ENCODE measurements at places on chromosomes 1 and 21.

DNA sequence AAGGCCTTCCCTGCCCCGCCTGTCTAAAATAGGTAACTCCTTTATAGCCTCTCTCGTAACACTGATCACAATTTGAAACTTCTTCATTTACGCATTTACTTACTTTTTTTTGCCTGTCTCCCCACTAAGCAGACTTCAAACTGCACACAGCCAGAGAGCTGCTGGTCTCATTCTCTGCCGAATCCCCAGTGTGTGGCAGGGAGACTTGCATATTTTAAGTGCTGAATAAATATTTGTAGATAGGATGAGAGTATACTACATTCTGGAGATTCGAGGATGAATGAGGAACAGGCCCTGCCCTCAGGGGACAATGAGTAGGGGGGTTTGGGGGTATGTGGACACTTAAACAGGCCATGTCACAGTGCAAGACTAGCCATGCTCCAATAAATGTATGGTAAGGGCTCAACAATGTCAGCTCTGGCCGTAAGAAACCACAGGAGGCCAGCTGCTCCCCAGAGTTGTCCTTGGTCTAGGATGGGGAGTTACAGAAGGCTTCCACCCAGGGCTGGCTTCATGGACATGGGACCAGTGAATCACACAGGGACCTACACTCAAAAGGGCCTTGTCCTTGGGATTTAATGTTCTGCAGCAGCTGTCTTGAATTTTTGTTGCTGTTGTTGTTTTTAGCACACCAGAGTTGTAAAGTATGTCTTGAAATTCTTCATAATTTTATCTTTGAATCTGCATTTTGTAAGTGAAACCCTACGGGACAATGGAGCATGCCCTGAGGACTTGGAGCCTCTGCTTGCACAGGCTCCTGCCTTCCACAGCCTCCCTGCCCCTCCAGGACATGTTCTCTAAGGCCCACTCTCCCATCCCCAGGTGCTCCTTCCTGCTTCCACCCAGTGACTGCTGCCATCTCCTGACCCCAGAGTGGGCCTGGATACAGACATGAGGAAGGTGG is 8.5 kb downstream of the DIO1 start:
- no peak for DNase-seq

GRCh38 chr1:214364386-214364785 is 83.4 kb downstream of the SMYD2 start:
- no peak for DNase-seq

DNA sequence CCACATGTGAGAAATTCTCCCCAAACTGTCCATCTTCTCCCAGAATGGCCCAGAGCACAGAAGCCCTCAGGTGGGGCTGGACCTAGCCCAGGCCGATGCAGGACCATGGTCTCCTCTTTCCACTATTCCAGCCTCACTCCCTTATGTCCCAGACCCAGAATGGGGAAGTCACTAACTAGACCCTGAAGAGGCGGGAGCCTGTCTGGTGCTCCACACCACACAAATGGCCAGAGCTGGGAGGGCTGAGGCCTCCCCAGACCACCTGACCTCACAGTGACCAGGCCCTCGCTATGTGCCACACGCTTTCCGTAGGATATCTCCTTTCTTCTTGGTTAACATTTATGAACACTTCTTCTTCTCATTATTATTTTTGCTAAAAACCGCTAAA is 54.9 kb upstream of the EDN2 start:
- no peak for DNase-seq

GRCh38 chr1:233394860-233395717 is 67.6 kb downstream of the MAP3K21 start:
- DNase-seq, result no peak

GRCh38 chr1:56302878-56303277 is 276.5 kb downstream of the PLPP3 start:
- no peak for DNase-seq

- DNase-seq, result no peak
Observed at GRCh38 chr1:41800311-41800829, 118.4 kb downstream of the HIVEP3 start.

GRCh38 chr1:238248356-238248755 is 357.6 kb upstream of the ZP4 start:
- no peak for DNase-seq

GRCh38 chr1:225946082-225946620 is 5.1 kb upstream of the LEFTY2 start:
- DNase-seq, result no peak

DNA sequence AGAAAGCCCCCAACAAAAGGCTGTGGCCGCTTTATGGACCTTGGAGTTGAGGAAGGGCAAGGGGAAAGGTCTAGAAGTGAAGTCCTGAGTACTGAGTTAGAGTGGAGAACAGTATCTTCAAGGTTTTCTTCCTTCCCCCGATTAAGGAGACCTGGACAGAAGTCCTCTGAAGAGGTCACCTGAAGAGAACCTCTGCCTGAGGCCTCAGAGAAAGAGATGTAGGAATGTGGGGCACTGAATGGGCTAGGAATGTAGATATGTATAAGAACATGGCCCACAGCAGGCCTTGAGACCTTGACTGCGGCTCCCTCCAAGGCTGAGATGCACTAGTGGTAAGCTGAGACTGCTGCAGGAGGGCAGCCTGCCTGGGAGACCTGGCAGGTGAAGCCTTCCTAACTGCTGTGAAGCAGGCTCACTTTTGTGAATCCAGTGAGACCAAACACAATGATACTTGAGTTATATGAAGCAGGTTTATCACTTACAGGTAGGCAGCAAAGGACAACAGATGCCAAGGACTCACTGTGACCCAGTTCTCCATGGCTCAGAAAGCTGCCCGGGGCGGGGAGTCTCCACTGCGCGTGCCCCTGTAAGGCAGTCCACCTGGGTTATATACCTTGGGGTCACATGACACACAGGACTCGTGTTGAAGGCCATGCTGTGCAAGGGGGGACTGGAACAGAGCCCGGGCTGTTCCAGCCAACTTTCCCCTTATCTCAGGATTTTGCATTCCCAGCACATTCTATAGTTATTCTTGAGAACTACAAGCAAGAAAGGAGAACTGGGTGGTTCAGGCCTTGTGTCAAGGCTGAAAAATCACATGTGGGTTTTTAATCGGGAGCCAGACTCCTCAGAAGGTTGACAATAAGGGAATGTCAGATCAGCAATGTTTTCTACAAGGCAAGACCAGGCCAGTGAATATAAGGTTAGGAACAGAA is 78.8 kb upstream of the PPM1J start:
- DNase-seq, result no peak
